GM12892 (cell line): ENCODE measurements at places on chromosomes 6 and 20.

GRCh38 chr6:118641042-118641441 lies 10.3 kb downstream of the CEP85L start:
- no peak for DNase-seq

DNA sequence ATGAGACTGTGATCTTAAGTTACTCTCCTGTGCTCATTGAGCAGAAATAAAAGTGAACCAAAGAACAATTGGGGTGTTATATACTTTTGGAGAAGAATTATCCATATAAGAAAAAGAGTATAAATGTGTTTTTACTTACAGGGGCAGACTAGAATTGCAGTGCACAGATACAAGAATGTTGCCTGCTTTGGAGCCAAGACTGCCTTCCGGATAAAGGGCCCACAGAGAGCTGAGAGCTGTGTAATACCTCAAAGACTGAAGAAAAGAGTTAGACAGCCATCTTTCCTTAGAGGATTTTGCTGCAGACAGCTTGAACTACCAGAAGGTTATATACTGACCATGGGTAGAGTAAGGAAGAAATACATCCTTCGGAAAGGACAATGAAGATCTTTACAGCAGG lies 1235.5 kb upstream of the CITED2 start:
- DNase-seq: no peak

GRCh38 chr20:38833857-38834164 lies 28.3 kb downstream of the PPP1R16B start:
- DNase-seq: no peak

GRCh38 chr20:56893226-56893917 lies 264.3 kb downstream of the TFAP2C start:
- no peak for DNase-seq

- peak; percentile 24 for DNase-seq
Measured at GRCh38 chr20:44448753-44449546, 26.7 kb upstream of the TTPAL start.

DNA sequence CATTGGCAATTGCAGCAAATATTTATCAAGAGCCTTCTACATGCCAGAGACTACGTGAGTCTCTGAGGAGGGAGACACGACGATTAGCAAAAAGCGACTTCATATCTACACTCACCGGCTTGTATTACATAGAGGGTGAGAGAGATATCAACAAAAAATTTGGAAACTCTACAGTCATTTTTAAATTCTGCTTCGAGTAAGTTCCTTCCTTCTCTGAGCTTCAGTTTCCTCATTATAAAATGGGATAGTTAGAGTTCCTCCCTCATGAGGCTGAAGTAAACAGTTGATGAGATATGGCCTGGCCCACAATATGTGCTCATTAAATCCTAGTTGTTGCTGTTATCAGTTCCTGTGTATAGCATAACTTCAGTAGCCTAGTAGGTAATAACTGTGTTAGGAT lies 64.1 kb upstream of the SIRPA start:
- DNase-seq: no peak

DNA sequence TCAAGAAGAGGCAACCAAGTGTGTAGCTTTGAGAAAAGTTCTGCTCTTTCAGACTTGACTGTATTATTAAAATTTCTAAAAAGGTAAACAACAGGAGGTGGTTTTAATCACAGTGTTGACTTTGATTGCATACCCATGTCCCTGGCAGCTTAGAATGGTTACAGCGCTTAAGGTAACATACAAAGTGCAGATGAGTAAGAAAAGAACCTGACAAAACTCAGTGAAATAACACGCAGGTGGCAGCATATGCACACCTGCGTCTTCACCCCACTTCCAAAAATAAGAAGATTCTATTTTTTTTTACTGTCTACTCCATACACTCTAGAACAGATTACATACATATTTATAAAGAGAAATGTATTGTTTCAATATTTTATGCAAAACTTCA lies 233.5 kb downstream of the GMPR start:
- DNase-seq: no peak

DNA sequence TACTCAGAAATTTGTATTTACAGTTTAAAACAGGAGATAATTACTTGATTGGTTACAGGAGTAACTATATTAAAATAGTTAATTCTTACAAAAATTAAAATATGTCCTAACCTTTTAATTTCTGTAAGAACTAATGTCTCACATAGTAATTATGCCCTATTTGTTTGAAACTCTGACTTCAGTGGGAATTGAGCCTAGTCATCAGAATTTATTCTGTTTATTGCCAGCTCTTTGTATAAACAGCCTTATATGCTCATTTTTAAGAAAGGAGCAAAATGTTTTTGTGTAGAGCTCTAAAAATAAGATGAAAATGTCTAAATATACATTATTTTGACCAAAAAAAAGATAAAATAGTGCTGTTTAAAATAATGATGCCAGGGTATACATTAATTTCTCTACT lies 21.5 kb downstream of the TRMT11 start:
- no peak for DNase-seq
